Omental fat pad (tissue), 4 donors: ENCODE measurements at places on chromosomes 11 and 22. TPM values are rescaled to one million over a fixed set of nuclear protein-coding genes. Genes with fewer than 3 reads are reported as not detected.

NTM gene
- 2.9 TPM for total RNA-seq

OR8A1 gene
- not detected for total RNA-seq

C11orf87 gene
- total RNA-seq, result 0.13 TPM

DNA sequence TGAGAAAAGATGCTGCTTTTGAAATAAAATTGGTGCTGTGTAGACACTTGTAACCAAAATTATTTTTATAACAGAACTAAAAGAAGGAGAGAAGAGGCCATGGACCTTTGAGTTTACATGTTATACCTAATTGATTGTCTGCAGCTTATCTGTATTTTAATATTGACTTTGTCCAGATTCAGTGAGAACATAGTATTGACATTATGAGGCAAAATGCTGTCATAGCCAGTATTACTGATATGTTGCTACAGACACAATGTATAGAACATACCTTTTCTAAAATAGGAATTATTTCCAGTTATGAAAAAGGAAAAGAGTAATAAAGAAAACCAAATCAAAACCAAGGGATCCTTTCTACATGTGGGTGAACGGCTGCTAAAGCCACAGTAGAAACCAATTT is 11.5 kb upstream of the TECTA start:
- no peak for DNase-seq

GRCh38 chr11:9787981-9788521 is 124.2 kb downstream of the SWAP70 start:
- no peak for DNase-seq

DNA sequence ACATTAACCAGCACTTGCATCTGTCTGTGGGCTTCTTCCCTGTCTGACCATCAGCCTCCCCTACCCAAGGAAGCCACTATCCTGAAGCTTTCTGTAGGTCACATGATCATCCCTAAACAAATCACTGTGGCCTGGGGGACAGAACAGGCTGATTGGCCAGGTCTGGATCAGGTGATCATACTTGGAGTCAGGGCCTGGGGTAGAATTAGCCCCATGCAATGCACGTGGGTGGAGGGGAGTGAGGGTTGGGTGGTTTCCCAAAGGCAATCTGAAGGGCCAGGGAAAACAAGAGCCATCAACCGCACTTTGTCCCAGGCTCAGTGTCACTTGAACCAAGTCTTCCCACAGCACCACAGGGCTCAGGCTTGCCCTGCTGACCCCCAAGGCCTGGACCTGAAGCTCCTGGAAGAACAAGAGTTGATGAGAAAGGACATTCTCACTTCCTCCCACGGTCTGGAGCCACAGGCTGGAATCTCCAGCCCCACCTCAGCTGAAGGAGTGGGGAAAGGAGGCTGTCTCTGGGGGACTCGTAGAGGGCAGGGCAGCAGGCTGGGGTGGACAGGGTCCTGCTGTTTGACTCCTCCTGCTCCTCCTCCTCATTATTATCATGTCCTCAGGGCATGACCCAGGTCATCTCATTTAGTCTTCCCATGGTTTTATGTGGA is 31.5 kb upstream of the TSPAN18 start:
- no peak for DNase-seq

DNA sequence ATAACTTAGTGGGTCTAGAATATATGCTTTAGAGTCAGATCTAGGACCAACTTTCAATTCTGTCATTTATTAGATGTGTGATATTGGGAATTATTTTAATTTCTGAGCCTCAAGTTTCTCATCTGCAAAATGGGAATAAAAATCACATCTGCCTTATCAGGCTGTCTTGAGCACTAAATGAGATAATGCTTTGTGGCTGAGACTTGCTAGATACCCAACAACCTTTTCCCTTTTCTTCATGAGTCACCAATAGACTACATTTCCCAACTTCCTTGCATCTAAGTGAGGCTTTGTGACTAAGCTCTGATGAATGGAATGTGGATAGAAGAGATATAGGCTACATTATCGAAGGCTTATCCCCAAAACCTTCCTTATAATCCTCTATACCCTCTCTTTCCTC is 220.7 kb upstream of the SESN3 start:
- DNase-seq, result no peak
